ENCODE measurements at places on chromosomes 11 and 22.

DNA sequence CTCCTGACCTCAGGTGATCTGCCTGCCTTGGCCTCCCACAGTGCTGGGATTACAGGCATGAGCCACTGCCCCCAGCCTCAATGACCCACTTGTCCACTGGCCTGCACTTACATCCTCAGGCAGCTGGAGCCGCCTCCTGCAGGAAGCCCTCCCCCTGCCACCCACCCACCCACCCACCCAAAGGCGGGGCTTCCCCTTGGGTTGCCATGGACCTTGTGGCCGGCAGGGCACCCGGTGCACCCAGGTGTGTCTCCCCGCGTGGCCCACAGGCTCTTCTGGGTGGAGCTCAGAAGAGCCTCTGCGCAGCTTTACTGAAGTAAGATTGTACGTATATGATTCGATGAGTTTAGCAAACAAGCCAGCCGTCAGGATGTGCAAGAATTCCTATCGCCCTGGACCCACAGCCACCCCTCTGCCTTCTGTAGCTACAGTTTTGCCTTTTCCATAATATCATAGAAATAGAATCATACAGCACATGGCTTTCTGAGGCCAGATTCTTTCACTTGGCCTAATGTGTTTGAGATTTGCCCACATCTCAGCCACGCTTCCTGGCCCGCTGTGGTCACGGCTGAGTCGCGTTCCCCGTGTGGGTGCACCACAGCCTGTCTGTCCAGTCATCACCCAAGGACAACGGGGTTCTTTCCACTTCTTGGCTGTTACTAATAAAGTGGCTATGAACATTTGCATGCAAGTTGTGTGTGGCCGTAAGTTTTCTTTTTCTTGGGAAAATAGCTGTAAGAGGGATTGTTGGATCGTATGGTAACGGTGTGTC is 5.3 kb upstream of the BRSK2 start:
- no peak for DNase-seq

DNA sequence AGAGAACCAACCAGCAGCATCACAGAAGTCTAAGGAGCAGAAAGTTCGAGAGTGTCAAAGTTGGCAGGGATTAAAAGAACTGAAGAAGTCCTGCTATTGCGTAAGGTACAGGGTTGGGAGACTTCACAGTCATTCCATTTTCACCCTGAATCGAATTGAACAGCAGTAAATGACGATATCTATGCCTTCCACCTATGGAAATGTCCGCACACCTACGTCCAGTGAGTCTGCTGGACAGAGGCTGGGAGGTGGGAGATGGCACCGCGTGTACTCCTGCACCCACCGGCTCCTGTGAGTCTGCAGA is 116.7 kb downstream of the MICAL3 start:
- DNase-seq, result no peak

GRCh38 chr11:118789501-118790356 is 1.2 kb downstream of the DDX6 start:
- DNase-seq, result no peak

- no peak for DNase-seq
Observed at GRCh38 chr11:65125197-65126056, 3.3 kb downstream of the MRPL49 start.

- DNase-seq, result no peak
Observed at GRCh38 chr22:43228330-43228729, 41.4 kb upstream of the TTLL12 start.

DNA sequence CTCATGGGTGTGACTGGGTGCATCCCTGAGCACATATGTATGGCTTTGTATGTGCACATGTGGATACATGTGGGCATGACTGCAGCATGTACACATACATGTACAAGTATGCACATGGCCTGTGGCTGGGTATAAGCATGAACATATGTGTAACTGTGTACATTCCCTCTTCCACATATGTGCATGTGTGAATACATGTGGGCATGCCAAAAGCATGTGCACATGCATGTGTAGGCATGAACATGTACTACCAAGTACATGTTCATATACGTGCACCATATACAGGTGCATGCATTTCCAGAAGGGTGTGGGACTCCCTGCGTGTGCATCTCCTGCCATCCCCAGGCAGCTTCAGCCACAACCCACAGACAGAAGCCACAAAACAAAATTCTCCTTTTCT is 208.2 kb downstream of the MN1 start:
- DNase-seq, result no peak

DNA sequence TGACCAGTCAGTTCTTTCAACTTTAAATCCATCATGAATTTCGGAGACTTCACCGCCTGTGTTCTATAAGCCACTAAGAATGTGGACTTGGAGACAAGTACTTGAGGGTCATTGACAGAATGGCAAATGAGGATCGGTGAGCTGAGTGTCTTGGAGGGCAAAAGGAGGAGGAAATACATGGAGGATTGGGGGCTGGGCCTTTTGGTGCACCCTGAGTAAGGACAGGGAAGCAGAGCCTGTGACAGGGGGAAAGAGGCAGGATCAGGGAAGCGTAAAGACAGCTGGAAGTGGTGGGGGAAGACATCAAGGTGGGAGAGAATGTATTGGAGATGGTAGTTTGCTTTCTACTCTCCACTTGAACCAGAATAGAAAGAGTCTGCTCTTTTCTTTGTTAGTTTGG is 70.4 kb upstream of the MTMR2 start:
- no peak for DNase-seq

DNA sequence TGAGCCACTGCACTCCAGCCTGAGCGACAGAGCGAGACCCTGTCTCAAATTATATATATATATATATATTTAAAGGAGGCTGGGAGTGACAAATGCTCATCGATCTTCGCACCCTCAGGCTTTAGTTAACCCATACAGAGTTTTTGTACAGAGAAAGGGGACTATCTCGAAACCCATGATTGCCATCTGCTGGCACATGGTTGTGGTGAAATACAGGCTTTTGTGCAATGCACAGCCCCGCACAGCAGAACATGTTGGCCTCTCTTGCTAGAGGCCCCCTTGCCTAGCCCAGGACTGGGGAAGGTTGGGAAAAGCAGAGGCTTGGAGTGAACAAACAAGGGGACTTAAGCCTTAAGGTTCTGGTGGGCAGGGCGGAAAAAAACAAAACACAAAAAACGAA is 3.6 kb downstream of the MYBPC3 start:
- no peak for DNase-seq
